ENCODE measurements at places on chromosomes 7 and 10.

DNA sequence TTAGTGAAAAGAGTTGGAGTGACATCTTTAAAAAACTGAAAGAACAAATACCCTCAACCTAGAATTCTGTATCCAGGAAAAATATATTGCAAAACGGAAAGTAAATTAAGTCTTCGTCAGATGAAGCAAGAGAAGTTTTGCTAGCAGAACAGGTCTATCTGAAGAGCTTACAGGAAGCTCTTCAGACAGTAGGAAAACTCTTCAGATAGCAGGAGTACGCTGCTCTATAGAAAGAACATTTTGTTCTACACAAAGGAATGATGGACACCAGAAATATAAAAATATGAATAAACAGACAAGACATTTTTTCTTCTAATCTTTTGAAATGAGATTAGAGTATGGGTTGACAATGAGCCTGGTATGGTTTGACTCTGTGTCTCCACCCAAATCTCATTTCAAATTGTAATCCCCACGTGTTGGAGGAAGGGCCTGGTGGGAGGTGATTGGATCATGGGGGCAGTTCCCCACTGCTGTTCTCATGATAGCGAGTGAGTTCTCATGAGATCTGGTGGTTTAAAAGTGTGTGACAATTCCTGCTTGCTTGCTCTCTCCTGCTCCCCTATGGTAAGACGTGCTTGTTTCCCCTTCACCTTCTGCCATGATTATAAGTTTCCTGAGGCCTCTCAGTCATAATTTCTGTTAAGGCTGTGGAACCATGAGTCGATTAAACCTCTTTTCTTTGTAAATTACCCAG lies 567.3 kb downstream of the AUTS2 start:
- no peak for DNase-seq

GRCh38 chr10:30270247-30270646 lies 78.8 kb downstream of the MTPAP start:
- DNase-seq = no peak

- DNase-seq = no peak
Measured at GRCh38 chr7:135855846-135856245, 107.2 kb upstream of the FAM180A start.

DNA sequence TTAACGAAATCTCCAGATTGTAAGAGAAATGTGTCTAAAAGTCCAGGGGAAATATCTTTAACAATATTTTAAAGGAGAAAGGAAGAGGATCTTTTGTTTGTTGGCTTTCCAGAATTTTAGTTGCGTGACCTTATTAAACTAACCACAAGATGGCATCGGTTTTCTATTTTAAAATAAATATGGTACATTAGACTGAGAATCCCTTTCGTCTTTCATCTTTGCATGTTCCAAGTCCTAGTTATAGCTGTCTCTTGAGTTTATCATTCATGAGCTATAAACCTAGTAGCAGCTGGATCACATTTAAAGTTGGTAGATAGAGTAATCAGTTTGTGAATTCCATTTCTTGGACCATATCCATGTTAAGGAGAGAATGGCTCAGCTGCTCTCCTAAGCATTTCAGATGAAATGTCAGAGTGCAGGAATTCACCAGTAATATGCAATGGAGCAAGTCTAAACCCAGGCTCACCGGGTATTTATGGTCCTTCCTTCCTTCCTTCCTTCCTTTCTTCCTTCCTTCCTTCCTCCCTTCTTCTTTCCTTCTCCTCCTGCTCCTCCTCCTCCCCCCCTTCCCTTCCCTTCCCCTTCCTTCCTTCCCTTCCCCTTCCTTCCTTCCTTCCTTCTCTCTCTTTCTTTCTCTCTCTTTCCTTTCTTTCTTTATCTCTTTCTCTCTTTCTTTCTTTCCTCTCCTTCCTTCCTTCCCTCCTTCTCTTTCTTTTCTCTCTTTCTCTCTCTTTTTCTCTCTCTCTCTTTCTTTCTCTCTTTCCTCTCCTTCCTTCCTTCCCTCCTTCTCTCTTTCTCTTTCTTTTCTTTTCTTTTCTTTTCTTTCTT lies 57.8 kb upstream of the RAB18 start:
- peak; percentile 34 for DNase-seq

DNA sequence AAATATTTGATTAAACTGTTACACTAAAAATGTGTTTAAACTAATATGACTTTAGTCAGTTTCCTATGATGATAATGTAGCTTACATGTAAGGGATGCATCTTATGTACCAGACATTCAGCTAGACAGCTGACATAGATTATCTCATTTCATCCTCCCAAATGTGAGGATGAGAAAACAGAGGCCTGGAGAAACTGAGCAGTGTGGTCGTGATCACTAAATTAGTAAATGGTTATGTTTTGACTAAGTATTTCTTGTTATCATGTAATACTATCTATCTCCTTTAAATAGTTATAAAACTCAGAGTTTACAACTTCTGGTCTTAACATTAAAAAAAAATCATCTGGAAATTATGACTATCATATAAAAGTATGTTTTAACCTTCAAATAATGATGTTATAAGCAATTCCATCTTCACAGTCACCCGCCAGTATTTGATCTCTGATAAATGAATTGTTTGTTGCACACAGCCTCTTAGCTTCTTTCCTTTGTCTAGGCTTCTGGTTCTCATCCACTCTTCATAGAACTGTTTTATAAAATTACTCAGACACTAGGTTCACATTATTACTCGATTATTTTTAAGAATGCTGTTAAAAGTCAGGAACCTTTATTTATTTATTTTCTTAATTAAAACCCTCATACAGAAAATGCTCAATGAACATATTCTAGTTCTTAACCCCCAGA lies 33.6 kb upstream of the HDAC9 start:
- no peak for DNase-seq

GRCh38 chr7:83105948-83106347 lies 56.7 kb downstream of the PCLO start:
- DNase-seq = no peak

DNA sequence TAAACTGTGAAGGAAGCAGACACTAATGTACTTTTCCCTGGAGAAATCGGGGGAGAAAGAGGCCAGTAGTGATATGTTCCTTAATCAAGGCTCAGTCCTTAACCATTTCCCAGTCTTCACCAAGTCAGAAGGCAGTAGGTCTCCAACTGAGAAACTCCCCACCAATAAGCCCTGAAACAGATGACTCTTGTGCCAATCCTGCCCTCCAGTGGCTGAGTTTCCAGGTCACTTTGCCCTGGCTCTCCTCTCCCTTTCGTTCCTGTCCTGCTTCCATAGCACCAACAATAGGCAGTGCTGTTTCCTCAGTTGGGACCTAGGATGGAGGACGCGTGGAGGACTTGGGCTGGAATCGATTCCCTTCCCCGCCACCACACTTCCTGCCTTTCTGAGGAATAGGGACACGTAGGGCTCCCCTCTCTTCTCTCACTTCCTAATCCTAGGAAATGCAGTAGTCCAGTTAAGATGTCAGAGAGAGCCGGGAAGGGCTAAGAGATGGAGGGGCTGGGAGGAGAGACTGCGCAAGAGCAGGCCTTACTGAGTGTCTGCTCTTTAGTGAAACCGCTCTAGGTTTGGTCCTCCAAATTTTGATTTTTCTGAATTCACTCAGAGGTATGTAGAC lies 23.4 kb downstream of the ATOH7 start:
- peak; percentile 28 for DNase-seq

- no peak for DNase-seq
Measured at GRCh38 chr10:52644373-52645186, 128.0 kb downstream of the MBL2 start.

DNA sequence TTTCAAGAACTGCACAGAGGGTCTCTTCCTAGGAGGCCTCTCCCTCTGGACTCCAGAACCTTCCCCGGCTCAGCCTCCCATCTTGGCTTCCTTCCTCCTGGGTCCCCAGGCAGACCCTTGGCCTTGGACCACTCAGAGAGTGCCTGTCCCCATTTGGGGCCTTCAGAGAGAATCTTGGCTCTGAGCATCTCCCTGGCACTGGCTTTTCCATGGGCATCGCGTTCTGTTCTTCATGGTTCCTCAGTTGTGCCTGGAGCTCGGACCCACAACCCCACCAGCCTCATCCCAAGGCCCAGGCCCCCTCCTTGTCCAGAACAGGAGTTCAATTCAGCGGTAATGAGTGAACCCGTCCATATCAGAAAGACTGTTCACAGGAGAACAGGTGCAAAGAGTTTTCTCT lies 73.4 kb downstream of the VIPR2 start:
- DNase-seq = no peak

GRCh38 chr7:139431010-139431409 lies 52.5 kb downstream of the KLRG2 start:
- DNase-seq = no peak

DNA sequence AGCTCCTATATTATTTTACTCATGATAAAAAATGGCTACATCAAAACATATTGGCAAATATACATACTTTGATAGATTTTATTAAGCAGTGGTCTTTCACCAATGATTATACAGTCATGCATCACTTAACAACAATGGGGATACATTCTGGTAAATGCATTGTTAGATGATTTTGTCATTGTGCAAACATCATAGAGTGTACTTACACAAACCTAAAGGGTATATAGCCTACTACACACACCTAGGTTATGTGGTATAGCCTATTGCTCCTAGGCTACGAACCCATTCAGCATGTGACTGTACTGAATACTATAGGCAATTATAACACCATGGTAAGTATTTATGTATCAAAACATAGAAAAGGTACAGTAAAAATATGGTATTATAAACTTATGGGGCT lies 98.9 kb upstream of the IL6 start:
- DNase-seq = no peak

DNA sequence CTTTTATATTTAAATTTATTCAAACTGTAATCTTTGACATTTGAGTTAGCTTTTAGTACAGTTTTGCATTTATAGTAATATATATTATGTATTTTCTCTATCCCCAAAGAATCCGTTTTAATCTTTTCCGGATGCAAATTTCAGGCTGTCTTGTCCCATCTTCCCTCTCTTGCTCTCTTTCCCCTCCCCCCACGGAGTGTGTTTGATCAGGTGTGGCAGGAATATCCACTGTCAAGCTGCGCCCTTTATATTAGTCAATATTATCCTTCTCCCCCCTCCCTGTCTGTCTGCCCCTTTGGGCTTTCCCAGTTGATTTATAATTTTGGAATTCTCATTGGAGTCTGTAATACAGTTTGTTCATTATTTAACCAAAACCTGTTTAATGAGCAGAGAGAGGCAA lies 19.0 kb downstream of the GBF1 start:
- no peak for DNase-seq

DNA sequence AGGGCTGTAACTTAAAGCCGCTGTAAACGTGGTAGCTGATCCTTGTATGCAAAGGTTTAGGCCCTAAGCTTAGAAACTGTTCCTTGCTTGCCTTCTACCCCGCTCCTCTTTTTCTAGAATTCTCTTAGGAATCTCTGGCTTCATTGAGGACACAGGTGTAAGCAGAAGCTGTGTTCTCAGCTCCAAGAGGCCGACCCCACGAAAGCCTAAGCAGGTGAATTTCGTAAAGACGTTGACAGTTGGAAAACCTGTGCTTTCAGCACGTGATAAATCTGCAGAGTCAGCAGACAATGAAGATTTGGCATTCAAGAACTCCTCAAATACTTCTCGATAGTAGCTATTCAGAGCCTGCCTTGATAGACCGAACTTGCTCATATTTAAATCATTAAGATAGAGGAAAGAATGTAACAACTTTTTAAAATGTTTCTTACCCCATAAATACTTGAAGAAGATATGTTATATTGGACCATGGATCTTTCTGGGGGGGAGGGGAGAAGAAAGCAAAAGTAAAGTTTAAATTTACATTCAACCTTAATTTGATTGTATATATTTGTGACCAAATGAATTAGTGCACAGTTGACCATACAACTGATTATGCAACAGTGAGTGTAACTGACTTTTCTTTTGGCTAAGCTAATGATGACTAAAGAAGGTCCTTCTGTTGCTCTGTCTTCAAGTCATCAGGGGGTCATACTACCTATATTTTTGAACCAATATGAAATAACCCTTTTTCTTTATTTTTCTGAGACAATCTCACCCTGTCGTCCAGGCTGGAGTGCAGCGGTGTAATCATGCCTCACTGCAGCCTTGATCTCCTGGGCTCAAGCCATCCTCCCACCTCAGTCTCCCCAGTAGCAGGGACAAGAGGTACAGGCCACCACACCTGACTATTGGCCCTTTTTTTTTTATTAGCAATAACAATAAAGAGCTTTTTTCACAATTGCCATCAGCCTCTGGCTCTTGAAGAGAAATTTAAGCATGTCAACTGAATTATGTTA lies 1.2 kb upstream of the GDI2 start:
- no peak for DNase-seq

DNA sequence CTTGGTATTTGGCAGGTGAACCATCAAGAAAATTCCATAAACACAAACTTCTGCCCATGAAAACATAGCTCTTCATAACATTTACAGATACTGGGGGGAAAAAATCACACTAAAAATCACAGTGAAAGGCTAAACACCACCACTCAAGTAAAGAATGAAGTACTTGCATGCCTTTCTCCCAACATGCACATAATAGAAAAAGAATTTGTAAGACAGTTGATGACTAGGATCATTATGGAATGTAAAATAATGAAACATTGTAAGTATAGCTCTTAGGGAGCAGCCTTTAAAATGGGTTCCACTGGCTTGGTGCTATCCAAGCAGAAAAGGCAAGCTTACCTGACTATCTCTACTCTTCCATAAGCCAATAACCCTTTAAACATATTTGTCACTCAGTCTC lies 299.9 kb upstream of the LRRN3 start:
- DNase-seq = no peak

DNA sequence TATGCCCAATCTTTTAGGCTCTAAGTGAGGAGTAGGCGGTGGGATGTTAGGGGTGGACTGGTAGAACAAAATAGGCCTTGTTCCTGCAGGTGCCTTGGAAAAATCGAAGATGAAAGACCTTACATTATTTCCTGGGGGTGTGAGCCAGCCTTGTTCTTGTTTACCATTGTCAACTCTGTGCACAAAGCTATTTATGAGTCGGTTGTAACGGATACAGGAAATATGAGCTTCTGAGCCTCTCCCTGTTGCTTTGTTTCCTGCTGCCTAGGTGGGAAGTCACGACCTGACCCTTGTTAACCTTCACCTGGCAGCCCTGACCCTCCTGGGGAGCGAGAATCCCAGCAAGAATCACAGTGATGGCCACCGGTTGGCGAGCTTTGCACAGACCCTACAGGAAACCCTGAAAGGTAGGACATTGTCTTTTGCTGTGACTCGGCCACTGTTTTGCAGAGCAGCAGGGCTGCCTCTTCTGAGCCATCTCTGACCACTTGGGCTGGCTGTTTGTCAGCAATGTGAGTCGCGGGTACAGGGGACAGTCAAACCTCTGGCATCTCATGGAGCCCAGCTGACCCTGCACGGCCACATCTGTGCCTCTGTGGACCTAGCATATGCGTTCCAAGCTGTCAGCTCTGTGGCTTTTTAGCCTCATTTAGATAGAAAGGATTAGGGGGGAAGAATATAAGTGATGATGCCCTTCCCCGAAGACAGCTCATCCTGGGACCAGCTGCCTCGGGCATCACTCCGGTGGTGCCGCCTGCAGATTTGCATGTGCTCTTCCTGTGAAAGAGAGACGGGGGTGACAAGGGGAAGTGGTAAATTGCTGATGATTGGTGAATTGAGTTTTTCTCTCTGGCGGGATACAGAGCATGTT lies 102.1 kb upstream of the ANLN start:
- no peak for DNase-seq

- DNase-seq = peak; percentile 13
Measured at GRCh38 chr10:123043409-123043925, 34.7 kb downstream of the ACADSB start.

GRCh38 chr10:16788125-16788524 lies 29.1 kb downstream of the RSU1 start:
- no peak for DNase-seq

GRCh38 chr10:93488956-93489528 lies 6.9 kb upstream of the MYOF start:
- no peak for DNase-seq
